ENCODE measurements at places on chromosomes 5 and 9.
A peak's percentile ranks its signal among the peaks of the same experiment; 100 is the strongest.

GRCh38 chr5:36878392-36879082 lies 2.0 kb downstream of the NIPBL start:
- no peak for DNase-seq

DNA sequence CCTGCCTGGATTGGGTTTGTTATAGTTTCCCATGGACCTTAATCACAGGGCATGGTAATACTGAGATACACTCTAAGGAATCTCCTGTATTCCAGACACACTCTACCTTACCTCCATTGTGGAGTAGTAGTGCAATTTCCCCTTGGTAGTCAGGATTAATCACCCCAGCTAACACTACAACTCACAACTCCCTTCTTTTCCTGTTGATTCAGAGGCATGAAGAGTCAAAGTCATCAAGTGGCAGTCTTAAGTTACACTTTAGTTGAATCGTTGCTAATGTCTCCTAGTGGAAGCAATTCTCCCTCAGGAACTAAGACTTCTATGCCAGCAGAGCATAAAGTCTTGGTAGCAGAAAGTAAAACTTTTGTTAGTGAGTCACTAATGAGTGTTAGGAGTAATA lies 122.7 kb upstream of the APC start:
- no peak for DNase-seq

DNA sequence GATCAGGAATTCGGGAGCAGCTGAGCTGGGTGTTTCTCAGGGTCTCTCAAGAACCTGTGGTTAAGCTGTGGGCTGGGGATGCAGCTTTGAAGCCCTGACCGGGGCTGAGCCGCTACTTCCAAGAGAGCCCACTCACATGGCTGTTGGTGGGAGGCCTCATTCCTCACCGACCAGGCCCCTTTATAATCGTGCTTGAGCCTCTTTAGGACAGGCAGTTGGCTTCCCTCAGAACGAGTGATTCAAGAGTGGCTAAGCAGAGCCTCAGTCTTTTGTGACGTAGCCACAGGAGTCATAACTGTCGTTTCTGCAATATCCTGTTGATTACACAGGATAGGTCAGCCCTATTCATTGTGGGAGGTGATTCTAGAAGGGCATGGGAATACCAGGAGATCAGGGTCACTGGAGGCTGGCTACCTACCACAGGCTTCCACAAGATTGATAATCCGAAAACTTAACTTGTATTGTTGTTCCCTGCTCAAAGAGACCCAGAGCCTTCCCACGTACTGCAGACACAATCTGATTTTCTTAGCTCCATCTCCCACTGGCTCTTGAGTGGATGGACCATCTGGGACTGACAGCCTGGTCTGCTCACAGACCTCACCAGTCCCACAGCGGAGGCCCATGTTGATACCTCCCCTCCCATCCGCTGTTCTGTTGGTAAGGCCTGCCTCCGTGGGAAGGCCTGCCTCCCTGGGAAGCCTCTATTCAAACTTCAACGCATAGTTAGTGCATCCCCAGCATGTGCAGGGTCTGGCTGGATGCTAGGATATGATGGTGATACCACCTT lies 3.0 kb upstream of the ERGIC1 start:
- no peak for DNase-seq

- DNase-seq, result no peak
Measured at GRCh38 chr5:168654211-168654721, 75.1 kb upstream of the PANK3 start.

DNA sequence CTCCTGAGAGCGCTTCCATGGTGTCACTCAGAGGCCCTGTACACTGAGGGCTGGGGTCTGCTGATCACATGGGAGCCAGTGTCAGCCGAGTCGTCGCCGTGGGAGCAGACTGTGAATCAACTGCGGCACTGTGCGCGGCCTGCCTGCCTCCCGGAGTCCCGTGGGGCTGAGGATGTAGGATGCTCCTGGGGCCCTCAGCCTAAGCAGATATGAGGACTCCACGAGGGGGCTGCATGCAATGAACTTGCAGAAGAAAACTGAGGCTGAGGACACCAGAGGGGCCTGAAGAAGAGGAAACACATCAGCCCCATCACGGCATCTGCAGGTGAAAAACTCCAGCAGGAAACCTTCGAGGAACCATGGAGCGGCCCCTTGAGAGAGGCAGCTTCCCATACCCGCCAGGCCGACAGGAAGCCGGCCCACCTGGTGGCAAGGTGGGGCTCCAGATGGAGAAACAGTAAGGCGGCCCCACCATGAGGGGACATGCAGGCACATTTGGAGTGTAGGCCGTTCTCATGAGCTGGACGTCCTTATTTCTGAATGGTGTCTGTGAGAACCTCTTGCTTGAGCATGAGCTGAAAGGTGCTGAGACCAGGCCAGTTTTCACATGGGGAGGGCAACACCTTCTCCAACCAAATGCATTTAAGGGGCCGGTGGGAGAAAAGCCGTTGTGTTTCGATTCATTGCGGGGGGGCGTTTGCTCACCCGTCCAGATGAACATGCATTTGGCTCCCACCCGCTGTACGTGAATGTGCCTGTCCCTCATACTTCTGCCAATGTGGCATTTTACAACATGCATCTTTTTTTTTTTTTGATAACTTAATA lies 35.2 kb upstream of the ADAMTS2 start:
- no peak for DNase-seq

DNA sequence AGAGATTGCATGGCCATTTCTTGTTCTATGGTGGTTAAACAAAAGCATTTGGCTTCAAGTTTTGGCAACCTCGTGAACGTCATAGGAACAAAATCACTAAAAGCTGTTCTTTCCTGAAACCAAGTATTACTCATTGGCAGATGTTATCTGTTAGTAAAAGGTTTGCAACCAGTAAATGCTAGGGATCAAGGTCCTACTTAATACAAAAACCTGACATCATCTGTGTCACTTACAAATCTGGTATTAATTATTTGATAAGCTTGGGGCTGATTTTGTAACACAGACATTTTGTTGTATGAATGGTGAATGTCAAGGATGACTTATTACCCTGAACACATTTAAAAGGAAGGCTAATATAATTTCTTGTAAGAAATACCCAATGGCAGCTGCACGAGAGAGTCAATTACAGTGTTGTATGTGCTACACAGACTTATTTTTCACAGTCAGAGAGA lies 486.4 kb upstream of the ZNF608 start:
- DNase-seq, result no peak

GRCh38 chr9:89562186-89562814 lies 42.5 kb upstream of the GADD45G start:
- no peak for DNase-seq

- DNase-seq, result no peak
Measured at GRCh38 chr9:7185612-7186011, 427.8 kb downstream of the KDM4C start.

DNA sequence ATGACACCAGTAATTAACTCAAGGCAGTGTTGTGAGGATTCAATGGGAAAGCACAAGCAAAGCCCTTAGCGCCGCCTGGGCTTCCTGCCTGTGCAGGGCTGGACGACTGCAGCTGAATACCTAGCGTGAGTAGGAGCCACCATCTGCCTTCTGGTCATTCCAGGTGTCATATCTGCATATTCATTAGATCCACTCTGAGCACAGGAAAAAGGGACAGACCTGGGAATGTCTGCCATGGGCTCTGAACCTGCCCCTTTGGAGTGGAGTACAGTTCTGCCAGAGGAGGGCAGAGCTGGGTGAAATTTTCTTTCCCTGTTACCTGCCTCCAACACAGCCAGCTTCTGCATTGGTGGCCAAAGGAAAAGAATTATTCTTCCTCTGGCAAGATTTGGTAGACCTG lies 298.8 kb downstream of the NSG2 start:
- peak; percentile 56 for DNase-seq

Data from caudate nucleus (tissue), 63 donors.